Stimulated activated naive B cell treated with anti-CD40 and anti-IgM and Interleukin-4, amounts not matched to agents 10 μg/mL and 1 μg/mL and 100 μg/mL, for 72 hours (primary cell): ENCODE measurements at places on chromosomes 2 and 18.

GRCh38 chr18:45167631-45168280 is 447.5 kb upstream of the SLC14A2 start:
- no peak for DNase-seq

DNA sequence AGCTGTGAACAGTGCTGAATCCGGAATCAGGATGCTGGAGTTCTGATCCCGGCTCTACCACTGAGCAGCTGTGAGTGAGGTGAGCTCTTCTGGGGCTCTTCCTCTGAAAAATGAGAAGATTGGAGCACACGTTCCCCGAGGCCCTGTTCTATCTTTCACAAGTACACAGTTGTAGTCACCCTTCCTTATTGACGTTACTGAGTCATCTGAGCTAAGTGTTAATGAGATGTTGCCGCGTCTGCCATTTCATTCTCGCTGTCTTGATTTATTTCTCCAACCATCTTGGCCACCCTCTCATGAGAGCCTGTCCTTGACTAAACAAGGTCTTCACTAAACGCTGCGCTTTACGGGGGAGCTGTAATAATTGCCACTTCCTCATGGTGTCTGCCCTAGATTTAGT is 31.9 kb upstream of the EFR3B start:
- no peak for DNase-seq

GRCh38 chr2:23711979-23712755 is 214.8 kb downstream of the ATAD2B start:
- no peak for DNase-seq

DNA sequence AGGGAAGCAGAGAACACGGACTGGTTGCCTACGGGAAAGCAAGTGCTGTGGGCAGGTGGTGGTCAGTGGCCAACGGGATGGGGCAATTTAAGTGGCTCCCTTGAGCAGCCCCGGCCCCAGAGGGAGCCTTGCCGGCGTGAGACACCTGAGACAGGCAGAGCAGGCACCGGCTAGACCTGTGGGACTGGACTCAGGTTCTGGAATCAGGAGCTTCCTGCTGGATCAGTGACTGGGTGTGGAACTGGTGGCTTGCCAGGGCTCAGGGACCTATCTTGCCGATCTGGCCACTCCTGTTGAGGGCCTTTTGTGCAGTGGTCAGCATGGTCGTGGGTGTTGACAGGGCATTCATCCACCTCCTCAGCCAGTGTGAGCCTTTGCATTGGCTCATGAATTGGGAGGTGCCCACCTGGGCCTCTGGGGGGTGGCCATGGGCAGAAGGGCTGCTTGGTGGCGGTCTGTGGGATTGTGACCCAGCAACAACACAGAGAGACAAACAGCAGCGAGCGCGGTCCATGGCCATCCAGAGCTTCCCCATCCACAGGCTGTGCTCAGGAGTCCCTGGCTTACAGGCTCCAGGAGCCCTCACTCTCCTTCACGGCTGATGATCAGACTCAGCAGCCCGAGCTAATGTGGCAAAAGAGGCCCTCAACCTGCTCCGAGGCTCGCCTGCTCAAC is 85.4 kb upstream of the ZNF516 start:
- no peak for DNase-seq

DNA sequence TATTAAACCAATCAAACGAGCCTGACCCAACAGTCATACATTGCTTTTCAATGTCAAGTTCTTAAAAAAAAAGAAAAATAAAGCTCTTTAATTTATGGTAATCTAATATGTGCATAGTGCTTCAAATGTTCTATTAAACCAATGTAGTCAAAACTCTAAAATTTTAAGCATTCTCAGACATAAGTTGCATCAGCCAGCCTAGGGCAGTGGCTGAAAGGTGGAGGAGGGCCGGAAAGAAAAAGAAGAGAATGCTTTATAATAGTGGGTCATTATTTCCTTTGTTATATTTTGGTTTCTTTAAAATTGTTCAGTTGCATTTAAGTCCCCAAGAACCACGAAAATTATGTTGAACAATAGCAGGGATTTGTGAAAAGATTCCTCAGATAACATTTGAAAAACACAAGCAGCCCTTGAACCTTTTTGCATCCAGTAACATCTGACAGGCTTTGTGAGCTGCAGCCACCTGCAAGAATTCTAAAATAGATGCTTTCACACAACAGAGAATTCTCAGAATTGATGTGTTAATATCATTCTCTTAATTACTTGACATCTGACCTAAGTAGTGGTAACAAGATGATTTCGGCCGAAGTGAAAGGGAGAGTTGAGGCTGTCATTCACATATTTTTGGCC is 252.1 kb downstream of the CDCA7 start:
- no peak for DNase-seq

DNA sequence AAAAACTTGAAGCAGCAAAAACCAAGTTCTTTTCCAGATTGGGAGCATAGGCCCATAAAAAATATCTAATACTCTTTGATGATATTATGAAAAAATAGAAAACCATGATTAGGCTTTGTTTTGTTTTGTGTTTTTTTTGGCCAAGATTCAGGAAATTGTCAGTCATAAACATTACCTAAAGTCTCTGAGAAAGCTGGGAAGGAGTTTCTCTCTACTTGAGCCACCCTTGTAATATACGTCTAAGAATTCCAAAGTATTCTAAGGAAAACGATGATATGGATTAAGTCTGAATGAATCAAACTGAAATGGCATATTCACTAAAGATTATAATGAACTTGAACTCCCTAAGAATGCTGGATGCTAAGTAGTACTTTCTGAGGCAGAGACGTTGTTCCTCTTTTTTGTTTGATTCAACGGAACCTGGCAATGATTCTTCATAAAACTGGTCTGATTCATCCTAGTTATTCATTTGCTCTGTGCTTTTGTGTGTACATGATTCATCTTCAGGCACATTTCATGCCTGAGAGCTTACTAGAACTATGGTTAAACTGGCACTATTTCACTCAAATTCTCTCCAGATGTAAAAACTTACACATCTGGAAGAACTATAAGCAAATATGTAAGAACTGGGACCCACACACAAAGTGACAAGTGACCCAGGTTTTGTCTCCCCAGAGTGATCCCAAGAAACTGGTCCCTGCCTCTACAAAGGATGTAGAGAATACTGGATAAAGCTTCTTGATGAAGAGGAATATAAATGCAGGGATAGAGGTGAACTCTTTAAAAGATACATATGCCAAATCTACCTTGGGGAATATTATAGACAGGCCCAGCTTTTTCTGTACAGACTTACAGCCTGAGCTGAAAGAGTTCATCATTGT is 159.7 kb downstream of the DOCK10 start:
- no peak for DNase-seq

DNA sequence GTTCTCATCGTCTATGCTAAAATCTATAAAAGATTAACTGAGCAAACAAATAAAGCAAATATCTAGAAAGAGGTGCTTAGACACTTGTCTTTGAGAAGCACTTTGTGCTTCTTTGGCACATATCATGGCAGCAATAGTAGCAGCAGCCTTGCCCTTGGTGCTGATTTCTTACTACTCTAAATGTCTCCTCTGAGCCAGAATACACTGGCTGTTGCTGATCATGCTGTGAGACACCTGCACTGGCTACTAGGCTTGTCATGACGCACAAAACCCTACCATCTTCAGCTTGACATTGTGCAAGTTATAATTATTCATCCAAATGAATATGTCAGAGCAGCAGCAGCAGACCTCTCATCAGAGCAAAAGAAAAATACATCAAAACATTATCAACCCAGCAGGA is 46.7 kb downstream of the FANCL start:
- no peak for DNase-seq

GRCh38 chr2:210965472-210965871 is 409.1 kb downstream of the CPS1 start:
- no peak for DNase-seq

GRCh38 chr2:228675646-228676045 is 494.2 kb upstream of the SPHKAP start:
- no peak for DNase-seq

- DNase-seq = no peak
Measured at GRCh38 chr2:70855667-70856066, 20.1 kb upstream of the CD207 start.

GRCh38 chr2:216320852-216321251 is 51.4 kb downstream of the MARCHF4 start:
- no peak for DNase-seq

DNA sequence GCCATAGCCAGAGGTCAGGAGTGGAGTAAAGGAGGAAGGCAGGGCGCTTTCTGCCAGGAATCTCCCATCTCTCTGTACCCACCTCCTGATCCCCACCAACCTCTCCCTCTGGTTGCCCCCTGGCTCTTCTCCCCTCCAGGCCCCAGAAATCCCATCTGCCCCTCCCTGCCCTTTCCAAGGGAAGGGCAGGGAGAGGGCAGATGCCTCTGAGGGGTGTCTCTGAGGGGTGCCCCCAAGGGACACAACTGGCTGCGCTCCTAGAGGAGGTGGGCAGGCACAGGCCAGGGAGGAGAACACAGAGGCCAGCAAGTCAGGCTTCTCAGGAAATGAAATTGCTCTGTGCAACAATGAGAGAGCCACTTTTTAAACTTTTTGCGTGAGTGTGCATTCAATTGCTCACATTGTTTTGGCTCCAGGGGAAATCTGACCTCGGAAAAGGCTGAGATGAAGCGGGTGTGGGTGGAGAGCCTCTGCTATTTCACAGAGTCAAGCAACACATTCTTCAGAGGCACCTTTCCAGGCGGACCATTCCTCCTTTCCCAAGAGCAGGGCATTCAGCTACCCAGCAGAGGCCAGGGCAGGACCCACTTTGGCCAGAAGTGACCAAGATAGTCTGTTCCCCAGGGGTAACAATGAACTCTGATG is 125.5 kb downstream of the SMAD7 start:
- DNase-seq = no peak

DNA sequence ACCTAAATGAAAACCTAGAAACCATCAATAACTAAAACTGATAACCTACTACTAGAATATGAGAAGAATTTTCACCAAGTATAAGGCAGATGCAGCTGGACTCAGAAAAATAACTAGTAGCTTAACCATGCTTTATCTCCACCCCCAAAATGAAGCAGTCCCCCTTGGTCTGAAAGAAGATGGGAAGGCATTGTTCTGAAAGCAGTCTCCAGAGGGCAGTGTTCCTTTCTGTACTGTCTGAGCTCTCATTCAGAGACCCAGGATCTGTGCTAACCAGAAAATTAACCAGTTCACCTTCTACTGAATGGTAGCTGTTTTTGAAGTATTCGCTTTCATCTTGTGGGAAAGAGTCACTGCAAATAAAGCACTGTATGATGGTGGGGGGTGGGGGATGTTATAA is 273.0 kb downstream of the PDE11A start:
- no peak for DNase-seq

- DNase-seq = no peak
Measured at GRCh38 chr2:236776695-236777251, 207.1 kb downstream of the ACKR3 start.

DNA sequence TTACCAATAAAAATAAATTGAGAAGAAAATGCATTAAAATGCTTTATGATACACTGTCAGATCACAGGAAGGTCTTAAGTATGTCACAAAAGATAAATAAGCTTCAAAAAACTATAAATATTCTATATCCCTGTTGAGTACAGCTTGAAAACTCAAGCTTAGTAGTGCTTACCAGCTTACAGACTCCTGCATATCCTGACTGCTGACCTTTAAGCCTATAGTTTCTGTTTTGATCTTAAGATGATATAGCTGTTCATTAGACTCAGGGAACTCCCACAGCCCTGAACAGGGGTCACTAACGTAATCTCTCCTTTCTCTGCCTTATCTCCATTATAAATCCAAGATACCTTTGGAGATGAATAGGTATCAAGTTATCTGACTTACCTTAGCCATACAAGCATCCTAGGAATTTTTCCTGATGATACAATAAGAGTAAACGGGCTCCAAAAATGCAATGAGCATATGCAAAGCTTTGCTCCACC is 93.7 kb upstream of the RBBP8 start:
- no peak for DNase-seq

DNA sequence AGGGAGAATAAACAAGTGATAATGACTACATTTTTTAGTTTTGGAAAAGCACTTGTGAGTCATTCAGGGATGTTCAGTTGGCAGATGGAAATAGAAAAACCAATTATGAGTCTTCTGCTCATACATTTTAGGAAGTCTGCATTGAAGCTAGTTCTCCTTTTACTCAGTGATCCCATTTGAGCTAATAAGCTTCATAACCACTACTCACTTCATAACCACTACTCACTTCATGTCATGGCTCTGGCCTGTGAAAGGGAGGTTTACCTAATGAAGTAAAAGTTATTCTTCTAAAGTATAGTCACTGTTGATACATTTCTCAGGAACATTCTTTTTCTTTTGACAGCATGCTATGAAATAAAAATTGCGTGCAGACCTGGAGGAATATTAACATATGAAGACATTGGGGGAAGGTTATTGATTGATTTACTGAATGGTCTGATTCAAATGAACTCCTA is 948.7 kb downstream of the TSN start:
- no peak for DNase-seq

- no peak for DNase-seq
Measured at GRCh38 chr2:29014811-29015421, 33.8 kb downstream of the TOGARAM2 start.

- no peak for DNase-seq
Measured at GRCh38 chr2:3094999-3095958, 282.3 kb downstream of the EIPR1 start.

GRCh38 chr2:172783165-172783898 is 47.7 kb downstream of the RAPGEF4 start:
- no peak for DNase-seq

- no peak for DNase-seq
Measured at GRCh38 chr2:159066541-159067156, 98.2 kb downstream of the TANC1 start.

DNA sequence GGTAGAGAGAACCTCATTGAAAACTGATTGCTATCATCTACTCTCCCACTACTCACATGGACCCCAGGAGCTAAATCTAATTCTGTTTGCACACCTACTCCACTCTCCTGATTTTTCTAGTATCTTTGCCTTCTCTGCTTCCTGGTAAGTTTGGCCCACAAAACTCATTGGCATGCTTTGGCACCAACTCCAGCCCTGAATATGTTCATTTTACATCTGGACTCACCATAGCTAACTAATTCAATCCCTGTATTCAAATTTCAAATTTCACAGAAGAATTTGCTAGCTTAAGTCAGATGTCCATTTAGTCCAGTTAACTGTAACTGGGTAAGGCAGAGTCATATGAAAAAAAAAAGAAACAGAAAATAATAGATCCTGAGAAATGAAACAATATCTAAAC is 442.1 kb downstream of the SUCLG1 start:
- no peak for DNase-seq

DNA sequence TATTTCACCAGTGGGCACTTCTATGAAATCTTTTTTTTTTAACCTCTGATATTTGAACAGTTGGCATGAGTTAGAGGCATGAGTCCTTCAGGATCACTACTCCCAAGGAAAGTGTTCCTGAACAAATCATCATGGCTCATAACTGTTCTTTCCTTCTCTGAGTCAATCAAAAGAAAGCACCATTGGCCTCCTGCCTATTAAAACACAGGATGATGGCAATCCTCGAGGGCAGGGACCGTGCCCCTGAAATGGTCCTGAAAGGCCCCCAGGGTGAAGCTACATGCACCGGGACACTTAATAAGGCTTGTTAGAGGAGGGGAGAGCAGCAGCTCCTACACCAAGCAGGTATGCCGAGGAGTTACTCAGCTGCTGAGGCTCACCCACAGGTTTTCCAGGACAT is 43.5 kb downstream of the SLC14A2 start:
- no peak for DNase-seq

- no peak for DNase-seq
Measured at GRCh38 chr18:41579185-41579584, 375.8 kb upstream of the PIK3C3 start.

GRCh38 chr2:201929281-201930026 is 104.2 kb upstream of the FZD7 start:
- no peak for DNase-seq
